ENCODE measurements at places on chromosomes 11 and 22.

DNA sequence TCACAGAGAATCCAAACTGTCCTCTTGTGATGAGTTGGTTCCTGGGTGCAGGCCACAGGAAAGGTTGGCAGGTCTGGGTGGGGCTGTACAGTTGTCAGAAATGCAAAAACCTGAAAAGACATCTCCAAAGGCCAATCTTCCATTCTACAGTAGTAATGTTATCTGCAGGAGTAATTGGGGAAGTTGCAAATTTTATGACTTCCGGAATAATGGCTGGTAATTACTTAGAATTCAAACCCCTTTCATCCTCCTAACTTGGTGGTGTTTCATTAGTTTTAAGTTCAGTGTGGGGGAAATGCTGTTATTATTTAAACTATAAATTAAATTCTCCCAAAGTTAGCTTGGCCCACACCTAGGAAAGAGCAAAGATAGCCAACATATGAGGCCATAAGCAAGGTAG, 64.7 kb upstream of the FAT3 start:
- no peak for DNase-seq

DNA sequence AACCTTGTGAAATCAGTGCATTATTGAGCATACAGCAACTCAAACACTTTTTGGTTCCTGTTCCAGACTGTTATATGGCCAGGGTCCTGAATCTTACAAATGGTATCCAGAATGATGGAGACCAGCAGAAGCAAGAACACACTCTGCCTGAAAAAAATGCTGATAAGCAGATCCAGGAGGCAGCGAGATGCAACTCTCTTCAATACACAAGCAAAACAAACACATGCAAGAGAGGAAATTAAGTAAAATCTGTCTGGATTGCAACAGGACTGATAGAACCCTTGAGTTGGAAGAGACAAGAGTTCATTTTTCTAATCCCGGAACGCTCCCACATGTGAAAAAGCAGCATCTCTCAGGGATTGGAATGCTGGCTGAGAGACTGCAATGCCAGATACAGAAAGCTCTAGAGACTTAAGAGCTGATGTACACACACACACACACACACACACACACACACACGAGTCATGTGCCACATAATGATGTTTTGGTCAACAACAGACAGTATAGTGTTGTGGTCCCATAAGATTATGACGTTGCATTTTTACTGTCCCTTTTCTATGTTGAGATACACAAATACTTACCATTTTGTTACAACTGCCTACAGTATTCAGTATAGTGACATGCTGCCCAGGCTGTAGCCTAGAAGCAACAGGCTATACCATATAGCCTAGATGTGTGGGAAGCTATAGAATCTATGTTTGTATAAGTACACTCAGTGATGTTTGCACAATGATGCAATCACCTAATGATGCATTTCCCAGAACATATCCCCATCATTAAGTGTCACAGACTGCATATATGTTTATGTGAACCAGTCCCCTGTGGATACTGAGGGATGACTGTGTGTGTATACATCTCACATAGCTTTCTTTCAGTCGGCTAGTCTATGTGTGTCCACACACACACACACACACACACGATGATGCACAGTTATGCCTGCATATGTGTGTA, 406.6 kb downstream of the LARGE1 start:
- DNase-seq, result no peak

DNA sequence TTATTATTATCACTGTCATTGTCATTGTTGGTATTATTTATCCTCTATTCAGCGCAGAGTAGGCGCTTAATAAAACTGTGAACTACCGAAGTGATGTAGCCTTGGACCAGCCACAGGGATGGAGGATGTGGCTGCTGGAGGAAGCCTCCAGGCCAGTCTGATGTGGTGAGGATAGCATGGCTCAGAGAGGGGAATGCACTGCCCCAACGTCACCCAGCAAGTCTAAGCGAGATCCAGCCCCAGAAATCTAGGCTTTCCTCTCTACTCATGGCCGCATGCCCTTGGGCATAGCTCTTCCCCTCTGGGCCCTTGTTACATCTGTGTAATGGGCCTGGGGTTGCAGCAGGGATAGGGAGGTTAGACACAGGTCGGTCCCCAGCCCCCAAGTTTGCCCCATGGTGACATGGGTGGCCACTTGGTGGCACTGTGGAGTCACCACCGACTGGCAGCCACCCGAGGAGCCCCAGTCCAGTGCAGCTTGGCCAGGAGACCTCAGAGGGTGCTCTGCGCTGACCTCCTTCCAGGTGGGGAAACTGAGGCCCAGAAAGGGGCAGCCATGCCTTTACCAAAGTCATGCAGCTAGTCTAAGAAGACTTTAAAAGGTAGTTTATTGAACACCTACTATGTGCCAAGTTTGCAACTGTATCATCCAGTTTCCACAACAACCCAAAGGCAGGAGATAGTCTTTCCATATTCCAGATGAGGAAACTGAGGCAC, 395.7 kb downstream of the MN1 start:
- peak; percentile 55 for DNase-seq

DNA sequence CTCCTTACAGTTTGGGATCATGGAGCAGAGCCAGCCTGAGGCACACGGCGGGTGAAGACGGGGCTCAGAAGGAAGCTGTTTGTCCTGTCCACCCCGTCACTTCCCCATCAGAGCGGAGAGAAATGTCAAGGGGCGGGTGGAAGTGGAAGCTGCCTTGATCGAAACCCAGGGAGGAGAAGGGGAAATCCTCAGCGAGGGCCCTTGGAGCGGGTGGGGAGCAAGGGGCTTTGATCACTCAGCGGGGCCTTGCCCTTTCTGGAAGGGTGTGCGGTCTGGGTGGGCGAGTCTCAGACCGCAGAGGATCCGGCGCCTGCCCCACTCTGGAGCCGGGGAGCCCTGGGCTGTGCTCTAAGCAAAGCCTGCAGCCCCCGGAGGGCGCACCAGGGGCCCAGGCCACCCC, 320.4 kb downstream of the NTM start:
- DNase-seq, result no peak

Data from right hindlimb (tissue), 1 donor.